ENCODE measurements at places on chromosomes 11 and 22.

DNA sequence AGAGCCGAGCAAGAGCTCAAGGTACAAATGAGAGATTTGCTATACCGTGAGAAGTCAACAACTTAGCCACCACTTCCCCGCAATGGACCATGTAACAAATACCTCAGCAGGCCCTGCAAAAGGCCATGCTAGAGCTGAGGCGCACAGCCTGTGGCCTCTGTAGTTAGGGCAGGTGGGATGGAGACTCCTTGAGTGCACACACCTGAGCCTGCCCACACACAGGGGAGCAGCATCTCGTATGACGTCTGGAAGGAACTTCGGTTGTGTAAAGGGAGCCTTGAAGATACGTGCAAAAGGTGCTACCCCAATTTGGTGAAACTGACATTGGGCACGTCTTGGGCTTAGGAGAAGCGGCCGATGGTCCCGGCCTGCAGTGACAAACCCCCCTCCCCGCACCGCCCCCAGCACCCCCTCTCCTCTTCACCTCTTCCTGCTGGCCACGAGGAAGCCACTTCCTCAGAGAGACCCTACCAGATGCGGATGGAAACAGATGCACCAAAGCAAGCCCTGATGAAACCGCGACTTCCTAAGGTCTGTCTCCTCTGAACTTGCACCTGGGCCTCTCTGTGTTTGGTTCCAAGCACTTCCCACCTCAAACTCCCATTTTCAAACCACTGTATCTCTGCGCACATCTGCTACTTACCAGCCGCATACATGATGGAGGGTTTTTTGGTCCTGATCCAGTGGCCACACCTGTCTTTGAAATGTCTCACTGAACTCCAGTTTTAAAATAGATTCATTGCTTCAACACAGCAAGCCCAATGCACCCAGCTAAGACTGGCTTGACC is 10.6 kb downstream of the CDPF1 start:
- no peak for DNase-seq

DNA sequence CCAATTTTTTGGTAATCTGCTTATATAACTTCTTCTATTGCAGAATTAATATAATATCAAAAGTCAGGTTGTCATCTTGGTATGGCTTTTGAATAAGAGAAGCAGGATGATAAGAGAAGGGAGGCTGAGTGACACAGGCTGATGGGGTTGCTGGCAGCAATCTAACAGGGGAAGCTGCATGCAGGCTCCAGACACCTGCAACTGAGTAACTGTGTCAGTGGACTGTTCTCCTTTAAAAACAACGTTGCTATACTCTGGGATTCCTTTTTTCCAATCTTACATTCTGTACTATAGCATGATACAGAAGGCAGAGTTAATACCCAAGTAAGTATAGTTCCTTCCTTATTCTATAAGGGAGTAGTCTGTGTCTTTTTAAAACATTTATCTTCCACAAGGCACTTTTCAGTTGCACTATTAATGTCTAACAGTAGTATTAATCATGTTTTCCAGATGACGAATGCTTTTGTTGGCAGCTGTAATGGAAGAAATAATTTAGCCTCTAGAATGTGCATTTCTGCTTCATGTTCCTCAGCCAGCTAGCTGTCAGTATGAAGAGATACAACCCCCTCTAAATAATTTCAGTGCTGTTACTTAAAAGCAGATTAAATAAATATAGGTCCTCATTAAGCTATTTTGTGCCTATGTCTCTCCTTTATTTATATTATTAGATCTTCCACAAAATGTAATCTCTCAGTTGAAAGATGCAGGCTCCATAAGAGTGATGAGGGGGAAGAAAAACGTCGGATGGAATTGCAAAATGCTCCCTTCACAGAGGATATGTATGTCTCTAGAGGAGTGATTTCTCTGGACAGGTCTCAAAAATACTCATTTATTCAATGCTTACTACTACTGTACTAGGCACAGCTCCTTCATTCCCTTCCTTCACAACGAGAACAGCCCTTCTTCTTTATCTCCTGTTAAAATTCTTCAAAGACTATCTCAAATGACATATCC is 50.8 kb downstream of the ATG16L2 start:
- DNase-seq: no peak

GRCh38 chr11:133929401-133930052 is 27.2 kb downstream of the IGSF9B start:
- no peak for DNase-seq

- no peak for DNase-seq
Observed at GRCh38 chr11:95768521-95768920, 21.1 kb downstream of the FAM76B start.

- no peak for DNase-seq
Observed at GRCh38 chr22:35721960-35722359, 4.3 kb downstream of the APOL5 start.

GRCh38 chr11:45163956-45164575 is 17.6 kb downstream of the PRDM11 start:
- no peak for DNase-seq

GRCh38 chr11:74446532-74446938 is 20.8 kb downstream of the KCNE3 start:
- no peak for DNase-seq

GRCh38 chr11:74877132-74877531 is 71.8 kb downstream of the XRRA1 start:
- no peak for DNase-seq

DNA sequence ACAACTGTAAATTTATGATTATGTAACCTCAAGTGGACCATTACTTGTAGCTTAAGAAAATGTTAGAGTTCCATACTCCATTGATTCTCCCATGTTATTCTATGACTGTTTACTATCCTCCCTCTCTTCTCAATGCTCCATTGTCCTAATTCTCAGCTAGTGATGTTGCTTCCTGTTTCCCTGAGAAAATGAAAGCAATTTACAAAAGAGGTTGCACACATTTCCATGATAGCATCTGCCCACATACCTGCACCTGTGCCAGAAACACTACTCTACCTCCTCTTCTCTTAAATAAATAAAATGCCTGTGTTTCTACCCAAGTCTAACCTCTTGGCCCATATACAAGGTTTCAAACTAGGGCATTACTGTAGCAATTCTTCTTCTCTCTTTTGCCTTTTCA is 1620.9 kb downstream of the FAM181B start:
- no peak for DNase-seq

DNA sequence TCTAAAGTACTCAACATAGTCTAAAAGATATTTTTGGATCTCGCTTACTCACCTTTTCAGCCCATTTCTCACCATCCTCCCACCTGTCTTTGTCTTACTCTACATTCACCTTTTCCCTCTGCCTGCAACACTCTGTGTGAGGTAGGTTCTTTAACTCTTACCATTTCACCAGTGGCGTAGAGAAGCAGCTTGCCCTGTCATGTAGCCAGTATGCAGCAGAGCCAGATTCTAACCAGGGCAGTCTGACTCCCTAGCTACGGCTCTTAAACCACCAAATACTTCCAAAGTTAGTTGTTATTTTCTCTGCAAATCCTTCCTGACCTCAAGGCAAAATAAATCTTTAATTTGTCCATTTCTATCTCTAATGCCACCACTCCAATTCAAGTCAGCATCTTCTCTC is 7.5 kb downstream of the ALG8 start:
- no peak for DNase-seq

DNA sequence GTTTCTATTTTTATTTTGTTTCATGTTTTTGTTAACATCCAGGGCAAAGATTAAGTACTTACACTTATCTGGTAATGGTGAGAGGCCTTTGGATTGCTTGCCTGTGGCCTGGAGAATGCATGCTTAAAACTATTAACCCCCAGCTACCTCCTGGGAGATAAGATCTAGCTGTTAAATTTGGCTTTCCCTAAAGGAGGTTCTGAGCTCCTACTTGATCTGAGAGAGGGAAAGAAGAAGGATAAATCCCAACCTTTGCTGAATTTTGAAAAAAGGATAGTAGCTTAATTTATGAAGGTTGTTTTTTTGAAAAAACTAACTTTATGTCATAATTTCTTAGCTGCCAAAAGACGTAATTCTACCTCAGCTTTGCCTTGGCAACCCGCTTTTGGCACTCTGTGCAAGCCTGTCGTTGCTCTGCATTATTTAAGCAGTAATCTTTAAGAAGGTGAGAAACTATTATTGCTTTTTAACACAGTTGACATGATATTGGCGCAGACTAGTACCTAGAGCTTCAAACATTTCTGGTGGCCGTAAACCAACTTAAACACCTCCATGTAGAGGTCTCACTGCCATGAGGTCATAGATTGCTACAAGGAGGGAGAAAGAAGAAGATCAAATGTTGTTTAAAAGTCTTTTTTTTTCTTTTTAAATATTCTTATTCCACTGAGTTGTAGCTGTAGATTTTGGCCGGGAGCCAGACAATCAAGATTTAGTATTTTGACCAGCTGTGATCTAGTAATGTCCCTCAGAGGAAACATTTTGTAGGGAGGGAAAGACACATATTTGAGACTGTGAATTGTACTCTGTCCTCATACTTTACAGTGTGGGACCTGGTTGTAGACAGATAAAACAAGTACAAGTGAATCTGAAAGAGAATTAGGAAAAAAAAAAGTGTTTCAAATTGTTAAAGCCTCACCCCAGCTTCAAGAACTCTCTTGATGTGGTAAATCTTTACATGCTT is 74.4 kb downstream of the WNT11 start:
- DNase-seq: no peak

DNA sequence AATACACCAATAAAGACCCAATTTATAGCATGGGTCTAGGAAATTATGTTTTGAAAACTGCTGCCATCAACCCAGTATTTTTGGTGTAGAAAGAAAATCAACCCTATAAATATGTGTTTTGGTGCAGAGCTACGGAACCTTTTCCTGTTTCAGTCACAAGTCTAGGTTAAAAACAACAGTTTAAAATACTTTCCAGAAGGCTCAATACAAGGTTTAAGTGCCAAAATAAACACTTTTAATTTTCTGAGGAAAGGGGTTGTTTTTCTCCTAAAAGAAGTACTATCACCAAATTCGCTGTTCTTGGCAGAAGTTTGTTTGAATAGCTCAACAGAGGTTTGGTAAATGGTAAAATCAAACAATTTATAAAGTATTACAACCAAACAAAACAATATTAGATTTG is 201.3 kb downstream of the TMEM135 start:
- DNase-seq: no peak

DNA sequence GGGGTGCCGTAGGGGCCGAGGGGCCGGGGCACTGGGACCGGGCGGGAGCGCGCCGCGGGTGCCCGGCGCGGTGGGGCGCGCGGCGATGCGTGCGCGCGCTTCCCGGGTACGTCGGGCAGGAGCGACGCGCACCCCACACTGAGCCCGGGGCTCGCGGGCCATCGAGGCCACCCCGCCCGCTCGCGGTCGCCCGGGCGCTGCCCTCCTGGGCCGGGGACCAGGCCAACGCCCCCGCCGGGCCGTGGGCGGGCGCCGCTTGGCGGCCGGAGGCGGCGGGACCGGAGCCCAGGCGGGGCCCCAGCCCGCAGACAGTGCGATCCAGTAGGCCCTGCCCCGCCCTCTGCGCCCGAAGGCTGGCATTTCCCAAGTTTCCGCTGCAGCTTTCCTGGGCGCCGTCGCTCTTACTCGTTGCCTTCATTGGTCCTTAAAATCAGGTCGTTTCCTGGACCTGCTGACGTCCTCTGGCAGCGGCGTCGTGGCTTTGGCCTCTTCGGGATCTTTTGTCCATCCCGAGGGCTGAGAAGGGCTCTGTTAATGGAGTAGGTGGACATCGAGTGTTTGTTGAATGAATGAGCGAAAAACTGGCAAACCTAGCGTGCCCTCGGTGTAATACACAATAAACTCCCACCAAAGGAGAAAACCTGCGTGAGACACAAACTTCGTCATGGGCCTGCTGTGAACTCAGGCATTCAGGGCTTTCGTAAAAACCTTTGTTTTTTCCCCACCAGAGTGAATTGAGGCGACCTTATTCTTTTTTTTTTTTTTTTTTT is 638 bp downstream of the PARVA start:
- DNase-seq: no peak

DNA sequence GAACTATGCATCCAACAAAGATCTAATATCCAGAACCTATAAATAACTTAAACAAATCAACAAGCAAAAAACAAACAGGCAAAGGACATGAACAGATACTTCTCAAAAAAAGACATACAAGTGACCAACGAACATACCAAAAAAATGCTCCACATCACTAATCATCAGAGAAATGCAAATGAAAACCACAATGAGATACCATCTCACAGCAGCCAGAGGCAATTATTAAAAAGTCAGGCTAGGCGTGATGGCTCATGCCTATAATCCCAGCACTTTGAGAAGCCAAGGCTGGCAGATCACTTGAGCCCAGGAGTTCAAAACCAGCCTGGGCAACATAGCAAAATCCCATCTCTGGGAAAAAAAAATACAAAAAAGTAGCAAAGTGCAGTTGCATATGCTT is 10.7 kb downstream of the SAA4 start:
- DNase-seq: no peak

DNA sequence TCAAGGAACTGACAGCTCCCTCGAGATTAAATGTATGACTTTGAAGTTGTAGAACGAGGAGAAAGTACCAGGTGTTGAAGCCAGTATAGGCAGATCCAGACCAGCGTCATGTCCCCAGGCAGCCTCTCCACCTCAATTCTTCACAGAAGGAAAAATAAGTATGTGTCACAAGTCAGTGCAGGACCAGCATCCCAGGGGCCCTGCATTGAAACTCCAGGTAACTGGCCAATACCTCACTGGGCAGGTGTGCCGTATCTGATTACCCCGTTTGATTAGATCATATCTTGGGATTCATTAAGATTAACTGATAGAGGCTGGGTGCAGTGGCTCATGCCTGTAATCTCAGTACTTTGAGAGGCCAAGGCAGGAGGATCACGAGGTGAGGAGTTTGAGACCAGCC is 466.7 kb upstream of the B3GAT1 start:
- DNase-seq: no peak

DNA sequence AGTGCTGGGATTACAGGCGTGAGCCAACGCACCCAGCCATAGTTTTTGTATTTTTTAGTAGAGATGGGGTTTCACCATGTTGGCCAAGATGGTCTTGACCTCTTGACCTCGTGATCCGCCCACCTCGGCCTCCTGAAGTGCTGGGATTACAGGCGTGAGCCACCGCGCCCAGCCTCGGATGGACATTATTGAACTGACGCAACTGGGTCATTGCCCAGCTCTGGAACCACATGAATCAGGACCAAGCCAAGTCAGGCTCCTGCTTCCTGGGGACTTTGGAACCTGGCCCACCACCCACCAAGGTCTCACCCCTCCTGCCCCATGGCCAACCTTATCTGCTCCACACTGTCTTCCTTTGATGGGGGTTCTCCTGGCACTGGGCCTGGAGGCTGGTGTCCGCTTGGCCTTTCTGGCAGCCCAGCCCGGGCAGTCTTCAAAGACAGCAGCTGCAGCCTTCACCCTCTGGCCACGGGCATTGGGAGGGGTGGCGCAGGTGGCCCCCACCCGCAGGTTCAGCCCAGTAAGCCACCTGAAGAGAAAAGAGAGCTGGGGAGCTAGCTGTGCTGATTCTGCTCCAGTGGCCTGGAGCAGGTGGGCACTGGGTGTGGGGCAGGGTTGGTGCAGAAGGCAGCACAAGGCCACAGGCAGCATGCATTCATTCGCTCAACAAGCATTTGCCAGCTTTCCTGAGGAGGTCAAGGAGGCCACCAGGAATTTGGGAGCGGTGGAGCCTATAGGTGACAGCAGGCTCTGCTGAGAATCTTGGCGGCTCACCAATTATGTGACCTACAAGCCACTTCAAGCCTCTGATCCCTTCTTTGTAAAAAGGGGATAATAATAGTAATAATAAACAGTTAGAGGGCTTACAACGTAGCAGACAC is 5.7 kb downstream of the CHADL start:
- no peak for DNase-seq

- DNase-seq: no peak
Observed at GRCh38 chr11:2381494-2382128, 4.5 kb downstream of the CD81 start.

- DNase-seq: no peak
Observed at GRCh38 chr11:85805387-85805786, 5.6 kb downstream of the SYTL2 start.
